ENCODE measurements at places on chromosomes 5 and 9. TPM values are rescaled to one million over a fixed set of nuclear protein-coding genes. Genes with fewer than 3 reads are reported as not detected.

Gene RABL6
- 84.7 TPM for total RNA-seq

Gene NUP155
- total RNA-seq = 24.1 TPM

Gene PELO
- total RNA-seq = 83.7 TPM

Gene PFDN1
- total RNA-seq = 49.6 TPM

Gene C9
- not detected for total RNA-seq

Gene PLPPR1
- not detected for total RNA-seq

Gene TEX48
- not detected for total RNA-seq

Gene TAF11L9
- total RNA-seq = not detected

Gene UGT3A1
- total RNA-seq = not detected

Gene ARHGAP26
- total RNA-seq = 14.1 TPM

Gene FOXD4
- 0.43 TPM for total RNA-seq

Gene LCN15
- total RNA-seq = not detected

Gene MRPL41
- total RNA-seq = 51.9 TPM

Gene INSL4
- not detected for total RNA-seq

Gene RNF183
- total RNA-seq = not detected

Gene PDE8B
- total RNA-seq = 2.5 TPM

Measured in osteocyte (in vitro differentiated cells).